Stimulated activated CD4-positive, alpha-beta T cell treated with anti-CD3 and anti-CD28 coated beads, Interleukin-4, amount 100 ng/mL, for 24 hours (primary cell): ENCODE measurements at places on chromosomes 12 and 14.

GRCh38 chr12:94245631-94246383, 97.4 kb downstream of the PLXNC1 start:
- no peak for DNase-seq

DNA sequence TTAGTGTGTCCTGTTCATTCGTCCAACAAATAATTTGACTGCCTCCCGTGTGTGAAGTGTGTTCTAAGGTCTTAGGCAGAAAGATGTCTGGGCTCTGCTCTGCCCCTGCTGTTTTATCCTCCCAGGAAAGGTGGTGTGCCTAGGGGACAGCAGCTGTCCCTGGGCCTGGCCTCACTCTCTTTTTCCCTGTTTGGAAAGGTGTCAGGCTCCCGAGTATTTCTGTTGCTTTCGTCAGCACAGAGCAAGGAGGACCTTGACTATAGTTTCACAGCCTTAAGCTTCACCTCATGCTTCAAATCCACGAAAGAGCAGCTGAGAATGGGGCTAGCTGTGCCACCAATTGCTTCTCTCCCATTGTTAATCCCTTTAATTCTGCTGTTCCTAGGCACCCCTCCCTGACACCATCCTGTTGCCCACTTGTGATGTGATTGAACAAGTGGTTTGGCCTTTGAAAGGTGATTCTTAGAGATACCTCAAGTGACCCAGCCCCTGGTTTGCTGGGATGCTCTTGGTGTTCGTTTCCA, 54.2 kb downstream of the TGFB3 start:
- DNase-seq: no peak

GRCh38 chr12:132175496-132176384, 31.5 kb downstream of the NOC4L start:
- no peak for DNase-seq

DNA sequence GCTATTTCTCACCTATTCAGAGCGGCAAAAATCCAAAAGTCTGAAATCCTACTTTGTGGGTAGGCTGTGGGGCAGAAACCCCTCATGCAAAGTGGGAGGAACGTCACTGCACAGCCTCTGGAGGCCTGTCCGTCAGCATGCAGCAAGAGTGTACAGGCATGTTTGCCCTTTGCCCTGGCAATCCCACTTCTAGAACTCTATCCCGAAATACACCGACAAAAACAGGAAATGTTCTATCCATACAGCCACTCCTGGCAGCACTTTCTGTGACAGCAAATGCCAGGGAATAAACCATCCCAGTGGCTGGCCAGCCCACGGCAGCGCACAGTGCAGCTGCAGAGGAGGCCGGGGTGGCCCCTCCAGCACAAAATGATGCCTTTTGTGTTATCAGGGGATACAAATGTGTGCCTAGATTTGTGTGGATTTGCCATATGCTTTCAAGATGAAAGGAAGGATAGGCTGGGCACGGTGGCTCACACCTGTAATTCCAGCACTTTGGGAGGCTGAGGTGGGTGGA, 39.7 kb downstream of the AMN start:
- DNase-seq: no peak

GRCh38 chr12:118122264-118122663, 13.7 kb upstream of the PEBP1 start:
- no peak for DNase-seq

- no peak for DNase-seq
These were observed 137.1 kb downstream of the MON2 start for GRCh38 chr12:62603811-62604098.

DNA sequence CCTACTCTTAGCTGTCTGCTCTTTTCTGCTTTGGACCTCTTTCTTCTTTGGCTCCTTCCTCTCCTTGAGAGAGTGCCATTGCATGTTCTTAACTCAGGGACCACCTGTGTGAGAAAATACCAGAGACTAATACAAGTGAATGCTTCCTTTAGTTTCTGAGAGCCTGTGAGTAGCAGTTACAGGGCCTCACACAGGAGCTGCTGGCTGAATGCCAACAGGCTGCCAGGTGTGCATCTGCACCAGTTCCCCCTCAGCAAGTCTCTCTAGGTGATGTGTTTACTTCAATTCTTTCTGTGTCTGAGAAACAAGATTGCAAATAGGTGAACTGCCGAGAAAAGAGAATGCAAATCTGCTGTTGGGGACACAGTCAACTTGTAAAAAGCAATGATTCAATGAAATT, 108.2 kb downstream of the STXBP6 start:
- no peak for DNase-seq

GRCh38 chr12:79358716-79359300, 332.0 kb downstream of the PAWR start:
- no peak for DNase-seq

DNA sequence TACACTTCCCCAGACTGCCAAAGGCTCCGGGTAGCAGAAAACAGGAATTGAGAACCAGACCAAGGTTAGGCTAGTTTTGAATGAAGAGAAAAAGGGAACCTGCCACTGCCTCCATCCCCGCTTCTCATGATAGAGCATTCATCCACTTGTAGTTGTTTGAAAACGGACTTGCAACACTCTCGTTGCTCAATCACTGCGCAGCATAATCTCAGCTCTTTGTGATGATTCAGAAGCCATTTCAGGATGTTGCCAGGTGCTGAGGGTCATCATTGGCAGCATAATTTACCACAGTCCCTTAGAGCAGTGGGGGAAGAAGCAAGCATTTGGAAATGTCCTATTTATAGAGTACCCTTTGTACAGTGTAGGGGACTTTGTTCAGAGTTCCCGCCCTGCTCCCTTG, 25.6 kb downstream of the KCNK13 start:
- no peak for DNase-seq
